Stimulated activated CD8-positive, alpha-beta memory T cell treated with anti-CD3 and anti-CD28 coated beads, Interleukin-4, amount 100 ng/mL, for 1 hour (primary cell): ENCODE measurements at places on chromosomes 1 and 21.

DNA sequence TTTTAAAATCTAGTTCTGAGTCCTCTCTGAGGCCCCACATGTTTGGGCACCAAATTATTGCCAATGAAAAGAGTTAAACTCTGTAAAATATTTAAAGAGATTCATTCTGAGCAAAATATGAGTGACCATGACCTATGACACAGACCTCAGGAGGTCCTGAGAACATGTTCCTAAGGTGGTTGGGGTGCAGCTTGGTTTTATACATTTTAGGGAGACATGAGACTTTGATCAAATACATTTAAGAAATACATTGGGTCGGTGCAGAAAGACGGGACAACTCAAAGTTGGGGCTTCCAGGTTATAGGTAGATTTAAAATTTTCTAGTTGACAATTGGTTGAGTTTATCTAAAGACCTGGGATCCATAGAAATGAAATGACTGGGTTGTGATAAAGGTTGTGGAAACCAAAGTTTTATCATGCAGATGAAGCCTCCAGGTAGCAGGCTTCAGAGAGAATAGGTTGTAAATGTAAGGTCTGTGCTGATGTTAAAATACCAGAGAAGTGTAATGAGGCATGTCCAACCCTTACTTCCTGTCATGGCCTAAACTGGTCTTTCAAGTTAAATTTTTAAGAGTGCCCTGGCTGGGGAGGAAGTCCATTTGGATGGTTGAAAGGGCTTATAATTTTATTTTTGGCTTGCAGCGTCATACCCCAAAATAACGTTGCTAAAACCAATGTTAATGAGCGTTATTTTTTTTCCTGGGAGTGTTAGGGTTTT, 274.9 kb downstream of the NUF2 start:
- no peak for DNase-seq

DNA sequence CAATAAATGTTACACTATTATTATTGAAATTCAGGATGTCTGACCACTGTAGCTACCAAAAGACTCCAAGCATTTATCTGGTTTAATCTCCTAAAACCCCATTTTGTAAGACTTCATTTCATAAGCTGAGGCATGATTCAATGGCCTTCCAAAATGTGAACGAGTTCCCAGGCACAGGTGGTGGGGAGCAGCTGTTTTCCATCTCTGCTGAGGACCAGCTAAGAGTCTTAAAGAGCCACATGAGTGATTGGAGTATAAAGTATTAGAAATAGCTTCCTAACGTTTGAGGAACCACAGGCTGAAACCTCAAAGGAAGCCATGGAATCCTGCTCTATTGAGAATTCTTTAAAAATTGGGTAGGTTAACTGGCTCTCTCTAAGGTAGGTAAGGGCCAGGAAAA, 44.9 kb downstream of the SEC16B start:
- DNase-seq = no peak

- DNase-seq = no peak
Observed at GRCh38 chr1:151238467-151238739, 16.1 kb upstream of the PSMD4 start.

DNA sequence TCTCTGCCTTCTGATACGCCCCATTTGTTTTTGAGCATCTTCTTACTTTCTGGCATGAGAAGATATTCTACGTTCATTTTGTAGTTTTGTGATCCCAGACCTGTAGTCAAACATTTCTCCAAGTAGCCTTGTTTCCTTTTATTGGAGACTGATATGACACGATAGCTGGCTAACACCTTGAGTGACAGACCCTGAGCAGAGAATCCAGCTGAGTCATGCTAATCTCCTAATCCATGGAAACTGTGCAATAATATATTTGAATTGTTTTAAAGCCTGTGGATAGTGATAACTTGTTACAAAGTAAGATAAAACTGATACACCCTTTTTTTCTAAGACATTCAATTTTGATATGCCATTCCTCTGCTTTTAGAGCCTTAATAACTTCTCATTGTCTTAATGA, 1.2 kb upstream of the IFI44L start:
- DNase-seq = no peak

DNA sequence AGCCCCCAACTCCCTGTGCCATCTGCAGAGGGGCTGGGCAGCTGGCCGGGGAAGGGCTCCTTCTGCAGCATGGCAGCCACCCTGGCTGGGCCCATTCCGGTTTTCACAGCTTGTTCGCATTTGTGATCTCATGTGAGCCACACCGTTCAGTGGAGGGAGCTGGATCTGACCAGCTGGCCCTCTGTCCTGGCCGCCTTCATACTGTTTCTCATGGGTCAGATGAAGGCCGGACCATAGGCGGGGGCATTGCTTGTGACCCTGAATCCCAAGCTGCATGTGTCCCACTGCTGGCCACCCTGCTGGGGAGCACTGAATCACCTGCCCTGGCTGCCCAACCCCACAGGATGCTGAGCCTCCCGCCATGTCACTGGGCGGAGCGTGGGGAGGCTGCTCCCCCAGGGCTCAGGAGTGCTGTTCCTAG, 36.4 kb upstream of the PRSS38 start:
- no peak for DNase-seq

DNA sequence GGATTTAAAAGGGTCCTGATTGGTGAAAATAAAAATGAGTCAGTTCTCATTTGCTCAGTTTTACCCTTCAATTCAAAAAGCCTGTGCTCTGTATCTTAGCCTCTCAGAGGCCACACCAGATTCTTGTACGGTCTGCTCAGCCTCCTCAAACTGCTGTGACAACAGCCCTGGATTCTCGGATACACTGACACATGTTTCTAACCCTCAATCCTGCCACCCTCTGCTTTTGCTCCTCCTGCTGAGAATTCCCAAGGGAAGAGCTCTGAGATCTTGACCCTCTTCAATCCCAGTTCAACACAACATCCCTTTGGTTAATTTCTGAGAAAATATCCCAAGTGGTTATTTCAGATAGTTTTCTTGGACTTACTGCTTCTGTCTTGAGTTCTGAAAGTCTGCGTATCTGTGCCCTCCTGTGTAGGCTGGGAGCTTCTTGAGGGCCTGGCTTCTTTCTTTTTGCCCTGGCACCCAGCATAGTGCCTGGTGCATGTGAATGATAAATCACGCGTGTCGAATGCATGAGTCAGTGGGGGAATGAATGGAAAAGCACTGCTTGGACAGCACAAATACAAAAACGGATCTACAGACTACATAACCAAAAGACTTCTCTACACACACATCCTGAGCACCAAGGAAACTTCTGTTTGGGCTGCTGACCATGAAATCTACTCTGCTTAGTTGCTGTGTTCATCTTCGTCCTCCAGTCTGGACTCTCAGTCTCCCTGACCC, 24.5 kb downstream of the IRF2BP2 start:
- no peak for DNase-seq

DNA sequence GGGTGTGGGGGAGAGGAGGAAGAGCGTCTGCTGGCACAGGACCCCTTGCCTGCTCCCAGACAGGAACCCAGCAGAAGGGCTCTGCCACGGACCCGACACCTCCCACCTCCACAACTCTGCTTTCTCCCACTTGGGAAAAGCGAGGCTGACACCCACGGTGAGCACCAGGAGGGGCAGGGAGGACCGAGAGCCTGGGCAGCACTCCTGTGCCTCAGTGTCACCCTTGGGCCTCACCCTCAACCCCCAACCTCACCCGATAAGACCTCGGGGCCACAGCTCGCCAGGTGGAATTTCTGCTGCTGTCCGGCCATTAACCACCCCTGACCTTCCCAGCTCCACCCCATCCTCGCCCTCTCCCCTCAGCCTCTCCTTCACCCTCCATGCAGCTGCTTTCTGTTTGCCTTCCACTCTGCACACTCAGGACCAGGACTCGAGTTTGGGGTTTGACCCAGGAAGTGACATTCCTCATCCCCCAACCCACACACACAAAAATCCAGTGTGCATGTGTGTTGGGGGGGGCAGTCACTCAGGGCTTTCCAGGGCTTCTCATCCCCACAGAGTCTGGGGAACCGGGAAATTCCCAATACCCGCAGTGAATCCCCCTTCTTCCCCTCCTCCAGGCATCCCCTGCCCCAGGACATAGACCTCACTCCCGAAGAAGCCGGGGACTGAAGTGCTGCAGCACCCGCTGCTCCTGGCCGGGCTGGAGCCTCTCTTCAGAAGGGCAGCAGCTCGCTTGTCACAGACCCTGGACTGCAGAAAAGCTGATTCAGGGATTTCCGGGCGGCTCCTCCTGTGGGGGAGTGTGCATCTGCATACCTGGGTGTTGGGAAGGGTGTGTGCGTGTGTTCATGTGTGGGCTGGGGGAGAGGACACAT, 65.8 kb downstream of the SYT2 start:
- no peak for DNase-seq

- no peak for DNase-seq
Observed at GRCh38 chr1:183635099-183635605, 431 bp downstream of the ARPC5 start.

GRCh38 chr1:13918862-13919261, 218.9 kb downstream of the PRDM2 start:
- DNase-seq = no peak

GRCh38 chr21:38307771-38308531, 51.2 kb downstream of the KCNJ15 start:
- no peak for DNase-seq

GRCh38 chr1:236287757-236288619, 6.2 kb upstream of the ERO1B start:
- no peak for DNase-seq
